NT2/D1 (cell line): ENCODE measurements at places on chromosomes 4 and X.

- peak; percentile 33 for DNase-seq
Observed at GRCh38 chr4:185304944-185305690, 90.6 kb downstream of the LRP2BP start.

DNA sequence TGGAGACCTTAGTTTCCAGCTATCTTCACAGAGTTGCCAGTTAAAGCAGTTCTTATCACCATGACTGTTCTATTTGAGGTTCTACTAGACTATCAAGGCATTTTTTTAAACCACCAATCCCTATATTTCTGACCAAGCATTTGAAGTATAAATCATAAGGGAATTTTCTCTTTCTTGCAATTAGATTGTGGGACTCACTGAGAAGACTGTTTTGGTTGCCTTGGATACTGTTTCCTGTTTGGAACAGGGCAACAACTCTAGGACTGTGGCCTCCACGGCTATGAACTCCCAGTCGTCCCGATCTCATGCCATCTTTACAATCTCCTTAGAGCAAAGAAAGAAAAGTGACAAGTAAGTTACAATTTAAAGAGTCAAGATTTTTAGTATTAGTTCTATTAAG, 11.8 kb downstream of the KIF4A start:
- no peak for DNase-seq

DNA sequence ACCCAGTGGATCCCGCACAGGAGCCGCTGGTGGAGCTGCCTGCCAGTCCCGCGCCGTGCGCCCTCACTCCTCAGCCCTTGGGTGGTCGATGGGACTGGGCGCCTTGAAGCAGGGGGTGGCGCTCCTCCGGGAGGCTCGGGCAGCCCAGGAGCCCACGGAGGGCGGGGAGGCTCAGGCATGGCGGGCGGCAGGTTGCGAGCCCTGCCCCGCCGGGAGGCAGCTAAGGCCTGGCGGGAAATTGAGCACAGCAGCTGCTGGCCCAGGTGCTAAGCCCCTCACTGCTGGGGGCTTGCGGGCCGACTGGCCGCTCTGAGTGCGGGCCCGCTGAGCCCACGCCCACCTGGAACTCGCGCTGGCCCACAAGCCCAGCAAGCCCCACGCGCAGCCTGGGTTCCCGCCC, 127.1 kb upstream of the TMEM164 start:
- DNase-seq, result no peak

DNA sequence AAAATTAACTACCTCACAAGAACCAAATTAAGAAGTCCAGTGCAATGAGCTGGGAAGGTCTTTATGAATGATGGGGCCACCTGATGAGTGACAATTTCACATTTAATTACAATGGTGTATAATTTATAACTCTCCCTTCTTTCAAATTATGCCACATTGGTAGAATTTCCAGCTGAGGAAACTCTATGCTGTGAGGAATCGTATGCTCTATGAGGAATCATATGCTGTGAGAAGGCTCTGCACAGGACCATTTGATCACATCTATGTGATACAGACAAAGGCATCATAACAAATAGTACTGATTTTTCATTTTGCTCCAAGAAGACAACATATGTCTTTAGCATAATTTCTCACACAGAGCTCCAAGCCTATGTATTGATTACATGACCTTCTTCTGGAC, 69.3 kb downstream of the PDHA2 start:
- DNase-seq, result no peak

- peak; percentile 81 for DNase-seq
Observed at GRCh38 chrX:17537723-17538243, 162.8 kb downstream of the NHS start.

DNA sequence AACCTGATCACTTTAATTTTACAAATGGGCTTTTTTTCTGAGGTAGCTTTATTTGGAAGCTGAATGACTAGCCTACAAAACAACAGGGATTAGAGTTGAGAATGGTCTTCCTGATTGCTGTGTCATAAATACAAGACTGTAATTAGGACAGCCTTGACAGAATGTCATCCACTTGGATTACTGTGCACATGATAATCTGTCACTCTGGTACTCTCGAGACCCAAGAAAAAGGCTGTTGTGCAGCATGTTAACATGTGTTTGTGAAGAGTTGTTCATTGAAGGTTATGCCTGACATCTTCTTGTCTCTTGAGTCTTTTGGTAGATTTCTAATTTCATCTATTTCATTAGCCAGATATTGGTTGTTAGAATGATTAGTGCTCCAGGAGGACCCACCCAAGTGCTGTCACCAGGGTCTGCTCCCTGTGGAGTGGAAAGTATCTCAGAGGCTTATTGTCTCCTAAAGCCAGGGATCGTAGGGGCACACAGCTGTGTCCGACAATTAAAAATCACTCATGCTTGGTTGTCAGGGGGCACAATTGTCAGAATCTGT, 212.2 kb upstream of the GPRIN3 start:
- no peak for DNase-seq

- no peak for DNase-seq
Observed at GRCh38 chr4:184762100-184762499, 28.2 kb upstream of the CENPU start.

- no peak for DNase-seq
Observed at GRCh38 chr4:174999407-174999806, 81.2 kb downstream of the ADAM29 start.

DNA sequence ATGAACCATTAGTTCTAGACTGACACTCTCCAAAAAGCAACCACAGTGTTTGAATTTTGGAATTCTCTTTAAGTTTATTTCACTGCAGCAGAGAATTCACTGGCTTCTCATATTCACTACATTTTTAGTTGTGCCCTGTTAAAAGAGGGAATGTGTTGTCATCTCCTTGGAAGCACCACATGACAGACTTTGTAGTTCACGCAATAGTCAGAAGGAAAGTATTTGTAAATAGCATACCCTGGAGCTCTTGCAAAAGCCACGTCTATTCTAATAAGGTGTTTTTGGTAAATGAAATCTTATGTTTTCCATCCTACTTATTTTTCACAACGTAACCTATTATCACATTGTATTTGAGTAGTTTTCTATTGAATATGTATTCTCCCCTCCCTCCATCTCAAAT, 25.8 kb downstream of the DOCK11 start:
- DNase-seq, result no peak

DNA sequence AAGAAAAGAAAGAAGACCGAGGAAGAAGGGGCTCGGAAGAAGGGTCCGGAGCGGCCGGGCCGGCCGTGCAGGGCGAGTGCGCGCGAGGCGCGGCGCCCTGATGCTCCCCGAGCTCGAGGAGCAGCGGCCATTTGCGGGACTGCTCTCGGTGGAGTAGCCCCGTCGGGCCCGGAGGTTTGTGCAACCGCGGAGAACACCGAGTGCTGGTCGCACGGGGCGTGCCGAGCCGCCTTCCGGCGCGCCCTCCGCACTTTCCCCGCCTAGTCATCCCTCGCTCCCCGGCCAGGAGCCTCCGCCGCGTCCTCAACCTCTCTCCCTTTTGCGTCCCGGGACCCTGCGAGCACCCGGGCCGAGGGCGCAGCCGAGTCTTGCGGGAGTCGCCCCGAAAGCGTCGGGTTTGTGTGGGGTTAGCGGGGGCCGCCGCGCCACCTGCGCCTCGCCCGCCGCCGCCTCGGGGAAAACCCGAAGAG, 127.4 kb downstream of the LAS1L start:
- peak; percentile 15 for DNase-seq

DNA sequence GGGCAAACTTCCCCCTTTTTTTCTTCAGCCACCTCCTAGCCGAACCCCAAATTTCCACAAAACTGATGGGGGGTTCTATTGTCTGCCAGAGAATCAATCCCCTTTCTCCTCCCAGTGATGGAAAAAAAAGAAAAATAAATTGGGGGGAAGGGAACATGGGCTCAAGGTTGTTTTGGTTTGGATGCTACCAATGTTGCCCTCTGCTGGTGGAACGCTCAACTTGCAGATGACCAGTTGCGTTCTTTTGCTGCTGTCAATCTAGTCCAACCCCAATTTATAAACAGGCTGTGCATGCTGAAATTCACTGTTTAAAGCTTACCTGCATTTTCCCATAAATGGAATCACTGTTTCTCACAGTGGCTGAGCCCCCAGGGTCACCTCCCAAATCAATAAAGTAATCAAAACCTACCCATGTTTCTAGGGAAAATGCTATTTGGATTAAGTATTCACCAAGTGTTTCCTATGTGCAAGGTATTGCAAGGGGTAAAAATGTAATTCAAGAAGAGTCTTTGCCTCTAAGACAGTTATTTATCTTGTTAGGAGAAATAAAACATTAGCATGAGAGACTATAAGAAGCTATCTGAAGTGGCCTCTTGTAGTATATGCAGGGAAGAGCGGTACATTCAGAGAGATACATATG, 116.7 kb upstream of the TMEM164 start:
- peak; percentile 33 for DNase-seq

DNA sequence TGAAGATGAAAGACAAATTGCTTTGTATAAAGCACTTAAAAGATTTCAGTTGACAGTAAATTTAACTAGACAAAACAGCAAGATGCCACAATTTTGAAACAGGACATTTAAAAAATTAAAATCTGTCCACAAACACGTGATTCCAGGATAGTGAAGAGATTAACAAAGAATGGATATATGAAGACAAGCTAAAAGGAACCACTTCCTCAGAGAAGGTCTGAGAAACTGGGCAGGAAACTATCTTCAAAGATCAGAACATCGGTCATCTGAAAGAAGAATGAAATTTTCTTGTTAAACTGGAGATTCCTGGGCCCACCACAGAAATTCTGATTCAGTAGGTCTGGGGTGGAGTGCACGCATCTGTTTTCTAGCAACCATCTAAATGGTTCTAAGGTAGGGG, 1.4 kb downstream of the RWDD4 start:
- no peak for DNase-seq

DNA sequence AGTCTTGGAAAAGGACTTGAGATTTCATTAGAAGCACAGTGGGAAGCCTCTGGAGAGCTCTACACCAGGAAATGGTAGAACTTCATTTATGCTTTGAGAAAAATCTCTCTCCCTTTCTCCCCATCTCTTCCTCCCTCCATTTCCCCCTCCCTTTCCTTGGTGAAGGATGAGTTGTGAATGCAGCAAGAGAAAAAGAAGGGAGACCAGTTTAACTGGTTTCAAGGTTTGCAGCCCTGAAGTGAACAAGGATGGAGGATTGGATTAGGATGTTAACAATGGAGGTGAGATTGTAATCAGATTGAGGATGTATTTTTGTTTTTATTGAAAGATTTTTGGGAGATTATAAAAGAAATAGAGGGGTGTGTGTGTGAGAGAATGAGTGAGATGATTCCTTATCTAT, 99.5 kb downstream of the ANK2 start:
- no peak for DNase-seq

DNA sequence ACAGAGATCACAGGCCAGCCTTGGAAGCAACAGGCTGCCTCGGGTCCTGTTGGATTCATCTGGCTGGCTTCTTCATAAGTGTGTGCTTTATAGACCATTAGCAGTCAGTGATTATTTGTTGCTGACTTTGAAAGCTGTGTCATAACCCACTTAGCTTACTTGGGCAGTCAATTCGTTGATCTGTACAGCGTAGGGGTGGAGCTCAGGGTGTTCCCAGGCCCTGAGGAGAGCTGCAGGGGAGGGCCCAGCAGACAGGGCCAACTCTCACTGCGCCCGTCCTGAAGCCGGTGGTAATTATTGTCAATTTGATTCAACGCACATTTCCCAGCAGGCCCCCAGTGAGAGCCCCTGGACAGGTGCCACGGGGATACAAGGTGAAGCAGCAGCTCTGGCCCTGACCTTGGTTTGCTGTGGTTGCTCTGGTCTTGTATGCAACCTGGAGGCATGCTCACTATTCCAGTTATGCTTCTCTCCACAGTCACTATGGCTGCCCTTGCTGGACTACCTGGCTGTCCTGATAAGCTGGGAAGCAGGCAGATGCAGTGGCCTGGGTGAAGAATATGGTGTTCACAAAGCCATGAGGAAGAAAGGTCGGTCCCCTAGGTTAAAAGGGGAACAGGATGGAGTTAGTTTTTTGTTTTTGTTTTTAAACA, 40.1 kb upstream of the HMGB3 start:
- no peak for DNase-seq

- no peak for DNase-seq
Observed at GRCh38 chr4:154984148-154984547, 203.1 kb downstream of the RBM46 start.

DNA sequence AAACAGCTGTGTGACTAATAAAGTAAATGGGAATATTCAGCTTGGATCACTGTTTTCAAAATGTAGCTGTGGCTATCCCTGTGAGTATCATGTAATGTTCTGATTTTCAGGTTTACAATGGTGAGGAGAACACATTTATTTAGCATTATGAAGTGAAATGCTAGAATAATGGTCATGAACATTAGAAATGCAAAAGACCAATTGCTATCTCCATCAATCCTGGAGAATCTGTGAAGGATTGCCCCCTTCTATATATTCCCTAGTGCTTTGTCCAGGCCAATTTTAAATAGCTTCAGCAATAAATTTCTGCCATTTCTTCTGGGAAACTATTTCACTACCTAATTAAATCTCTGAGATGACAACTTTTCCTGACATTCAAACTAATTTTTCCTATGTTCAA, 1399.1 kb downstream of the PCDH19 start:
- DNase-seq, result no peak

- DNase-seq, result no peak
Observed at GRCh38 chr4:84482564-84483563, 16.2 kb downstream of the NKX6-1 start.

DNA sequence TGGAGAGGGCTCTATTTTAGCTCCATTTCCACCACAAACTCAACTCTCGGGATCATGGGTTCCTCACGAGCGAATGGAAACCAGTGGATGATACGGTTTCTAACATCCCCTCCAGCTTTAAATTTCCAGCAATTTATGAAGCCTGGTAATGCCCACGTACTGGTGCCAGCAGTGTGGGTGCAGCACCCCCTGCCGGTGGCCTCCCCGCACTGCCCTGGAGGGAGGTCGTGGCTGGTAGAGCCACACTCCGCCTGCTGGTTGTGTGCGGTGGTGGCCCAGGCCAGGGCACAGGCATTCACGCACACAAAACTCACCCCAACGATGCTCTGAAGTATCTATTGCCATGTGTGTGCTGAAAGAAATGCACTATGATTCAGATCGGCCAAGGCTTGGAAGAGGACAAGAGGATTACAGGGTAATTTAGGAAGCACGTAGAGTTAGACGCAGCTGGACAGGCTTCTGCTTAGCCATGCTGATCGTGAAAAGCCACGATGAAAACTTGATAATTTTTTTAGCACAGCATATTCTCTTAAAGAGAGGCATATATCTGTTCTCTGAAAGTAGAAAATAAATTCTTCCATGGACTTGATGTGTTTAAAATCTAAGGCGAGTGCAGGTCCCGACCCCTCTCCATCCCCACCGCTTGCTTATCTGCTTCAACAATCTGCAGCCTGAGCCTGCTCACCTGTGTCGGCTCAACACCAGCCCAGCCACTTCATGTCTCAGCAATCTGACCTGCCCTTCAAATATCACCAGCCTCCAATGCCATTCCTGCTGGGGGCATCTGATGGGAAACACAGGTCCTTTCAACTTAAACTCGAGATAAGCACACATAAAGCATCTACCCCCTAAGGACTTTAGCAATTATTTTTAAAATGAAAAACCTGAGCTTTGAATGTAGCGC, 59.1 kb downstream of the SCD5 start:
- peak; percentile 44 for DNase-seq

- no peak for DNase-seq
Observed at GRCh38 chr4:140732780-140733179, 23.4 kb downstream of the TBC1D9 start.

GRCh38 chr4:93747220-93747619, 81.3 kb upstream of the ATOH1 start:
- no peak for DNase-seq

- DNase-seq, result no peak
Observed at GRCh38 chr4:2248044-2248780, 6.3 kb upstream of the HAUS3 start.

- no peak for DNase-seq
Observed at GRCh38 chr4:7063362-7063761, 4.5 kb downstream of the GRPEL1 start.
